Peyer's patch (tissue), 4 donors: ENCODE measurements at places on chromosomes 6 and 20.

DNA sequence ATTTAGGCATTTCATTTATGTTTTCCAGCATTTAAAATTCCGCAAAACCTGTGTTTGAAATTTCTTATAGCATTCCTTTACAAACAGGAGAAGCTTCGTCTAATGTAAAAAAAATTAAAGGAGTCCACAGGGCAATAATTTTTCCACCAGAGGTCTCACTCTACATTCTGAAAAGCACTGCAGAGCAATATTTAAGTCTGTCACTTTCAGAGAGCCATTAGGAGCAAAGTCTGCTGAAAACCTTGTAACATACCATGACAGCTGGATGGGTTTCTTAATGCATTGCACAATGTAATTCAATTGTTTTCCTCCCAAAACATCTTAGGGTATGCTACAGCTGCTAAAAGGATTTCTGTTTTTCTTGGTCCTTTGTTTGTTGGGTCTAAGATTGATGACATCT, 18.0 kb downstream of the BAG2 start:
- DNase-seq: no peak

DNA sequence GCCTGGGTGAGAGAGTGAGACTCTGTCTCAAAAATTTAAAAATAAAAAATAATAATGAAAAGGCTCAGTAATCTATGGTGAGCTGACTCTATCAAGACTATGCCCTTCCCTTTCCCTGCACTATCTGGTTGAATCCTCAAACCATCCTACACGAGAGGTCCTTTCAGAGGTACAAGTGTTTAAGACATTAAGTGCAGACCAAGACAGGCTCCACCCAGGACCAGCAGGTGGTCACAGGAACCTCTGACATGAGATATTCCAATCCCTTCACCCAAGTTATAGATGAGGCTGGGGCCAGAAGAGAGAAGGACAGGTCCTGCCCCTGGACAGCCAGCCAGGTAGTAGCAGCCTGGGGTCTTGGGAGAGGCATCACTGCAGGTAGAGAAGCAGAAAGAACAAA, 182.6 kb downstream of the NFATC2 start:
- no peak for DNase-seq

DNA sequence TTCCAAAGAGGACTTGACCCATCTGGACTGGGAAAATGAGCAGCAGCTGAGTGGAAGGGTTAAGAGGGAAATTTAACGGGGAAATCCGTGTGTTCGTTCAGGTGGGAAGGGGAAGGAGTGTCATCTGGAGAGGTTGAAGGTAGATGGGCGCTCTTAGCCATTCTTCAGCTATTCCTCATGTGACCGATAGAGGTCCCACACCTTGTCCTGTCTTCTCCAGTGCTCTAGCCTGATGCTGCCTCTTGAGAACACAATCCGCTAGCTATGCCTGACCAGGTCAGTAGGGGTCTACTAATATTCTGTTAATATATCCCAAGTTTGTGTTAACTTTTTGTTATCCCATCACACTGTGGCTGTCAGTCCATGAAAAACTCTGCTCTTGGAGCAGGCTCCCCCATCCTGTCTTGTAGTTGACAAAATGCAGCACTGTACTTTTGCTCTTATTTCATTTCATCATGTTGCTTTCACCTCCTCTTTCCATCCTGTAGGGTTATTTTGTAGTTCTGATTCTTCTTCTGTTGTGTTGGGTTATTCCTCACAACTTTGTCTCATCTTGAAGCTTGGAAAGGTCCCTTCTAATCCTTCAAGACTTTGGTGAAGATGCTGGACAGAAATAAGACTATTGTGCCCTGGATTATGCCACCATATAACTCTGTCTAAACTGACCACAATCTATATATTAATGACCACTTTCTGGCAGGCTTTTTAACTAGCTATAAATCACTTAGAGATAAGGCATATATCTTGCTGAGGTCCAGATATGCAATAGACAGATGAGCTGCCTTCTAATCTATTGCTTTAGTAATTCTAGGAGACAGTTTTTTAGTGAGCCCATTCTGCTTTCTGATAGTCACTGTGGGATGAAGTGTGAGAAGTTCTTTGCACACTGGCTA, 123.4 kb upstream of the SUPT3H start:
- no peak for DNase-seq

DNA sequence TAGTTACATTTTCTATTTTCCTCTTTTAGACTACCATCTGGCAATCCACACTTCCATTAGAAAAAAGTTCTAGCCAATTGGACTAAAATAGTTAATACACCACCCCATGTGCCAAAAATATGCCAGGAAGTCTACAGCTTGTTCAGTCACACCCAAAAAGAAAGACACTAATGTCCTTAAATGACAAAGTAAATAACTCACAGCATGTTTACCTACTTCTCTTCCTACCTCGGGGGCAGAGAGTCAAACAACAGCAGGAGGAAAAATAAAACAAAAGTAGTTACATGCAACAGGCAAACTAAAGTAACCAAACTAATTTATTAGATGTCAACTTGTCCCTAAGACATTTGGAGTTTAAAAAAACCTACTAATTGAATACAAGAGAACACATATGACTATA, 57.0 kb downstream of the UBE3D start:
- DNase-seq: no peak

DNA sequence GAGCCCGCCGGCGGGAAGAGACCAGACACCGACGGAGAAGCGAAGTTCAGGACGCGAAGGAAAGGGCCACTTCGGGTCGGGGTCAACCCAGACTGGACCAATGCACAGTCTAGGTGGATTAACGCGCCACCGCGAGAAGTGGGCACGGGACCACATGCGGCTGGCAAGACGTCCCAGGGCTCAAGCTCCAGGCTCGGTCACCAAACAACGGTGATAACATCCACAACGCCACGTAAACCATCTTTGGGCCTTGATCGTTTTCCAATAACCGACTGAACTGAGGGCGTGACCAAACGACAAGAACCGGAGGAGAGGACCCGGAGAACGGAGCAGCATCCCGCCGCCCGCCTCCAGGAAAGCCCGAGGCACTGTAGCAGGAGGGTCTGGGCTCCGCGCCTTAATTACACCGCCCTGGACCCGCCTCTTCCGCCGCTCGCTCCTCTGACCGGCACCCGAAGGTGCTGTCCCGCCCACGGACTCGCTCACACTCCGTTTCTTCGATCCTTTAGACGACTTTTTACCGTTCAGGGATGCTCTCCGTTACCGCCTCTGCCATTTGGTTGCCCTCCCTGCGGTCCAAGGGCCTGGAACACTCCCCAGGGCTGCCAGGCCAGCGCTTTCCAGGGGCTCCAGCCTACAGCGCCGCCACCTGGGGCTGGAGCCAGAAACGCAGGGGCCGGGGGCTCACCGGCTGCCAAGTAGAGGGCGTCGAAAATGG, 44.1 kb downstream of the DPPA5 start:
- peak; percentile 70 for DNase-seq

- no peak for DNase-seq
Measured at GRCh38 chr6:17490724-17491123, 97.3 kb downstream of the CAP2 start.

GRCh38 chr6:156189714-156190113, 587.5 kb upstream of the ARID1B start:
- DNase-seq: no peak

DNA sequence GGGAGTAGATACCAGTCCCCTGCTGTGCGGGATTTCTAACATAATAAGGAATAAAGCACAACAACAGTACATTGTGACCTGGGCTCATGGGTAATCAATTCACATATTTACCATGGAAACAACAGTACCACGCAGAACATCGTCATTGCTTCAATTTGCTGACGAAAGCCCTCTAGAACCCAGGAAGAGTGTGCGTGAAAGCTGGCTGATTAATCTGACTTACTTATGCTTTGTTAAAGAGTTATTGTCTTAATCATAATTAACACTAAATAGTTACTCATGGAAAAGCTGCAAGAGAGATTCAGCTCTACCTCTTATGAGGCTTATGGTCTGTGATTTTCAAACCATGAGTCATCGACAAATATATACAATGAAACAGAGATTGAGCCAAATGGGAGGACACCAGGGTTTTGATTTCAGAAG, 644.3 kb upstream of the AGPAT4 start:
- no peak for DNase-seq

- DNase-seq: no peak
Measured at GRCh38 chr20:49123982-49124381, 64.2 kb downstream of the STAU1 start.

- DNase-seq: no peak
Measured at GRCh38 chr6:169320013-169320412, 66.4 kb upstream of the THBS2 start.

DNA sequence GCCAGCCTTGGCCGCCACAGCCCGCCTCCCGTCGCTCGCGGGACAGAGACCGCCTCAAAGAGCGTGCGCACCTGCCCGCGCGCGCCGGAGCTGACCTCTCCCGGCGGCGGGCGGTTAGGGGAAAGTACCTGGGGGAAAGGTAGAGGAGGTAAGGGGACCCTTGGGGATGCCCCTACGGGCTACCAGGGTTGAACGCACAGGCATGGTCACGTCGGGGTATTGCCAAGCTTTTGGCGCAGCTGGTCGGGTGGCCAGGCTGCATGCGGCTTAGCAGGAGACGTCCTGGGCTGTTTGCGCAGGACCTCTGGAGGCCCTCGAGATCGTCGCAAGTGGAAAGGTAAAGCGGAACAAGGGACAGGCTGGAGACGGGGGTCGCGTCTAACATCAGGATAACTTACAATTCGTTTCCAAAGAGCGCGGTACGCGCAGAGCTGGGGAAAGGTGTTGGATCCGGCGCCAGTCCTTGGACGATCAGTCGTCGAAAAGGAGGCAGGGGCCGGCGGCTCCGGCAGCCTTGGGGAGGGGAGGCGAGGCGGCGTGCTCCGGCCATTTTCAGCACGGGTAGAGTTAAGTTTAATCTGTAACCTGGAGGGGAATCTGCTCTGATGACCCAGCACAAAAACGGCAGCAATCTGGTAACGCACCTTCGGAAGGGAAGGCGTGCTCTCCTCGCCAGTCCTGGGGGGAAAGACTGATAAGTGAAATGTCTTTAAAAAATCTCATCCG, 9.0 kb downstream of the GNAS-AS1 start:
- DNase-seq: no peak

DNA sequence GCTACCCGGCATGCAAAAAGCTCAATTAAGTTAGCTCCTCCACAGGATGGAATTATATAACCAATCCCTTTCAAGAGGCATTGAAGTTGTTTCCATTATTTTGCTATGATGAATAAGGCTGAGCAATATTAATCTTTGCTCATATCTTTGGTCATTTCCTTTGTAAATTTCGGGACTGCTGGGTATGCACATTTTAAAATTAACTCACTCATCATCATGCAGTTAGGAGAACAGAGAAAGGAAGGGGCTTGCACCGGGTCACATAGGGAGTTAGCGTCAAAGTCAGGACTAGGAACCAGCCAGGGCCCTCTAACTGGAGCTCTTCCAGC, 430 bp upstream of the FAM110A start:
- no peak for DNase-seq

DNA sequence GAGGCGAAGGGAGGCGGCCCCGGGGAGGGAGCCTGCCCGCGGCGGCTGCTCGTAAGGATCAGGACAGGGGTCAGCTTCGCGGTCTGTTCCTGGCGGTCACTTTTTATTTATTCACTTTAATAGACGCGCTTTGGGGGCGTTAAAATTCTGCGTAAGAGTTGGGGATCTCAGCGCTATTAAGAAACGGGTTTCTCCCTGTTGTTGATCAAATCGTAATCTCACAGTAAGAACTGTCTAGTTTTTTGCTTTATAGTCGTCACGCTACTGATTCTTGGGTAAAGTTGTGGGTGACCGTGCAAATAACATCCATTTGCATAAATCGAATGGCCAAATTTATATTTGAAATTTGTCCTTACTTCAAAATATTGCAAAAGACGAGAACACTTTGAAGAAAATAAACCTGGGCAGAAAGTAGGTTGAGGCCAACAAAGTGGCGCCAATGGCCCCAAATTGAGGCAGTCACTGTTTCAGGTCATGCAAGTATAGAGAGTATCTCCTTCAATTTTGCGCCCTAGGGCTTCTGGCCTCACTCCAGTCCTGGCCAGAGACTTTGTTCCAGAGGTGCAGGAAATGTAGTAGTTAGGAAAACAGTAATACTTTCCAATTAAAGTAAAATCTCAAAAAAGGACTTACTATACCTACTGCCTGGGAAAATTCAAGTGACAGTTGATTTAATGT, 963 bp upstream of the RMND1 start:
- no peak for DNase-seq

GRCh38 chr6:33692760-33693158, 18.7 kb downstream of the UQCC2 start:
- DNase-seq: peak; percentile 93

DNA sequence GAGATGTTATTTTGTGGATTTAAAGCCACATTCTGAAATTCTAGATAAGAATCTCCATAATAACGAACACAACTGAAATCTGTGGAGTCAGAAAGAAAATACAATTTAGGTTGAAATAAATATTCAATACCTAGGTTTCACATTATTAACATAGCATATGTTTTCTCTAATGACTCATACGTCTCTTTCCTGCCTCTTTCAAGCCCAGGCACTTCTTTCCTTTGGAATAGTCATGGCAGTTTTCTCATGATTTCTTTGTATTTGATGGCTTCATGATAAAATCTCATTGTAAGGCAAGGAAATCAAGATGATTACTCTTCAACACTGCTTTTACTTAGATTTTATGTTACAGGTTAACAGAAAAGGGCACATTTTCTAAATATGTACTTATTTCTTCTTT, 803.7 kb downstream of the PHF3 start:
- no peak for DNase-seq

DNA sequence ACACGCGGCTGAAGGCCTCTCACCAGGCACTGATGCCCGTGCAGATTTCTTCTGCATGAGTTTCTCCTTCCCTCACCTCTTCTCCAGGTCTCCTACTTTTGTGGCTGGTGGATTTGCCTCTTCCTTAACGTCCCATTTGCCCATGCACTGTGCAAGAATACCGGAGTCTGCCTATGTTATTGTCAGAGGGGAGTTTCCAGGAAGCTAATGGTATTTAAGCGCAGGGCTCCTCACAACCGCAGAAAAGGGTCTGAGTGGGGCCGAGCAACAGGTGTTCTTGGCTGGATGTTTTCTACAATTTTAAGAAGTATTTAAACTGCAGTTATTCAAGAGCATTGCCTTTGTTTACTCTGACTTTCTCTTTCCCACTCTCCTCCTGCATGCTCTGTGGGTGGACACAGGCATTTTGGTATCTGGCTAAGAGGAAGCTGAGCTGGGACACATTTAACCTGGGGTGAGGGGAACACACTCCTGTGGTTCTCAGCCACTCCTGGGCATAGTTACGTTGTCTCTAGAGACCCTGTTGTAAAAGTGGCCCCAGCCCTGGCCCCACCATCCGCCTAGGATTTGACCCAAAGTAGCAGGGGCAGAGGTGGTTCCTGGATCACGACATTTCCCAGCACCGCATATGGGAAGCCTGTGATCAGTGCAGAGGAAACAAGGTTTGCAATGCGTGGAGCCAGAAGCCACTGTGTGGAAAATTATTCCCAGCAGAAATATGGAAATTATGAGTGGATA, 34.4 kb downstream of the GGTLC1 start:
- no peak for DNase-seq
